ENCODE measurements at places on chromosomes 5 and 9. TPM values are rescaled to one million over a fixed set of nuclear protein-coding genes. Genes with fewer than 3 reads are reported as not detected.
A peak's percentile ranks its signal among the peaks of the same experiment; 100 is the strongest.

GRCh38 chr9:91255327-91255726 lies 106.4 kb downstream of the AUH start:
- DNase-seq, result no peak

SLC22A4 gene
- 3.1 TPM for polyA plus RNA-seq

FAT2 gene
- 0.18 TPM for polyA plus RNA-seq

SAXO1 gene
- 0.19 TPM for polyA plus RNA-seq

DNA sequence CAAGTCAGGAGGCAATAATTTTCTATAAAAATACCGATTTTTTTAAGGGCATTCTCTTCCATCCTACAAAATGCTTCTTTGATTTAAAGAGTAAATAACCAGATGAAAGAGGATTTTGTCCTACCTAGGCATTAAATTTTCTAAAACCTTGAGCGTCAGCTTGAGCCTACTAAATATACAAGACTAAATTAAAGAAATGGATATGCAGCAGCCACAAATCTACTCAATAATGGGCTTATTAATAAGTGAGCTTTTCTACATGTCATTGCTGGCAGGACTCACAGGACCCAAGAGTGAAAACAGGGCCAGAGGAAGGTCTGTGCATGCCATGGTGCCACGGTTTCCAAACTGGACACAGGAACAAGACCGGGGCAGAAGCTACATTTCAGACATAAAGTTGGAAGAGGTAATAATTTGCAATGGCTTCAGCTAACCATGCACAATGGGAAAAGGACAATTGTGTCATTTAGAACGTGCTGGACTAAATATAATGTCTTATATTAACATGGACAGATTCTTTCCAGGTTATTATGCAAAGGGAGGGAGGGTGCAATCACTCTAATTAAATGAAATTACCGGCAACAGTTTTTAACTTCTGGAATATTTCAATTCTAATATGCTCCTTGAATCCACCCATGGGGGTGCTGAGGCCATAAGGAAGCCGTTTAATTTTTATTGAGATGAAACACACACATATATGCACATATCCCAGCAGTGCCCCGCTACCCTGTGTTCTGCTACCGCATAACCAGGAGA lies 5.2 kb downstream of the WHRN start:
- DNase-seq, result no peak

DNA sequence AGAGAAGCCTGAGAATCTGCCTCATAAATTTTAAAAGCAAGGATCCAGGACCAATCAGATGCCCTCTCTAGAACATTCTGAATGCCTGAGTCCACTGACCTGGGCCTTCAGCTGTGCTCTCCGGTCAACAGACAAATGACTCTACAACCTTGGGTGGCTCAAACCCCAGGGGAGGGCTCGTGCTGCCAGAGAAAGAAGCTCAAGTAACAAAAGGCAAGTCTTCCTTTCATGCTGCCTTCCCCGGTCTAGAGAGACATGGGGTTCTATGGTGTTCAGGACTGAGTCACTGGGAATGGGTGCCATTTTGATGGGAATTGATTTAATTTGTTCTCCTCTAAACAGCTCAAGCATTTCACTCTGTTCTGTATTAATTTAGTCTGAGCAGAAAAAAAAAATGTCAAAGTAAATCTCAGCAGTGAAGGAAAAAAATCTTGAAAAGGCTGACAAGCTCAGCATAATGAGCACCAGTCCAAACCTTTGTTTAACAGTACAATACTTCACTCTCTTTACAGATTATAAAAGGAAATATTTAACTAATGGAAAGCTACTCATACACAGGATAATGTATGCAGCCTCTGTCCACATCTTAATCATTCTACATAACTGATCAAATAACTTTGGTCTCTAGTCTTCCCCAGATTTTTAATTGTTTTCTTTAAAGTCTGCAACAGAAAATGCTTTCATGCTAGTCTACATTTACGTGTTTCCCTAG lies 191.0 kb downstream of the GLIS3 start:
- DNase-seq, result no peak

GNA14 gene
- polyA plus RNA-seq, result 8.4 TPM

MYOZ3 gene
- 9.7 TPM for polyA plus RNA-seq

DNA sequence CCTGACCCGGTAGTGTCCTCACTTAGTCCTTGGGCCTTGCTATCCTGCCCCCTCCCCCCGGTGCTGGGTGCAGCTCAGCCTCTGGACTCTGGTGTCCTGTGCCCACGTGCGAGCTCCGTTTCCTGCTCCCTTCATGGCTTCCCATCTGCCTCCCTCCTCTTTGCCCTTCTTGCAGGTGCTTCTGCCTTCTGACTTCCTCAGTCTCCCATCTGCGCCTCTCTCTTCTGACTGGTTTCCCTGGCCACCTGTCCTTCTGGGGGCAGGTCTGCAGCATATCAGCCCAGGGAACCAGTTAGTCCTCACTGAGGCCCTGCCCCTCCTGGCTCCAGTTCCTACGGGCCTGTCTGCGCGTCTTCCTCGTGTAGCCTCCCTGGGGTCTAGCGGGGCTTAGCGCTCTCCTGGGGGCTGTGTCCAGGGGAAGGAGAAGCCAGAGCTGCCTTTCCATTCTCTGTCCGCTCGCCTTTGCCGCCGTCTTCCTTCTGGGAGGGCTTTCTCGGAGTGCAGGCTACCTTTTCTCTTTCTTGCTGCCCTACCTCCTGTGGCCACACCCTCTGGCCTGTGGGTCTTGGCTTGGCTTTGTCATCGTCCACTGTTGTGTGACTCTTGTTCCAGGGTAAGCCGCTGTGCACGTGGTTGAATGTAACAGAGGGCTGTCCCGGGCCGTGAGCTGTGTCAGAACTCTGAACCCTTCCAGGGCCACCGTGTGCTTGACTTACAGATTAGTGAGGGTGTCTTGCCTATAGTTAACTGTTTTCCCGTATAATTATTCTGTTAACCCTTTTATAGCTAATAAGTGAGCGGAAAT lies 51.8 kb downstream of the EHMT1 start:
- DNase-seq, result no peak

FREM1 gene
- polyA plus RNA-seq, result 104 TPM

- no peak for DNase-seq
Observed at GRCh38 chr9:82988488-82988887, 74.5 kb downstream of the RASEF start.

CCIN gene
- polyA plus RNA-seq, result not detected

DNA sequence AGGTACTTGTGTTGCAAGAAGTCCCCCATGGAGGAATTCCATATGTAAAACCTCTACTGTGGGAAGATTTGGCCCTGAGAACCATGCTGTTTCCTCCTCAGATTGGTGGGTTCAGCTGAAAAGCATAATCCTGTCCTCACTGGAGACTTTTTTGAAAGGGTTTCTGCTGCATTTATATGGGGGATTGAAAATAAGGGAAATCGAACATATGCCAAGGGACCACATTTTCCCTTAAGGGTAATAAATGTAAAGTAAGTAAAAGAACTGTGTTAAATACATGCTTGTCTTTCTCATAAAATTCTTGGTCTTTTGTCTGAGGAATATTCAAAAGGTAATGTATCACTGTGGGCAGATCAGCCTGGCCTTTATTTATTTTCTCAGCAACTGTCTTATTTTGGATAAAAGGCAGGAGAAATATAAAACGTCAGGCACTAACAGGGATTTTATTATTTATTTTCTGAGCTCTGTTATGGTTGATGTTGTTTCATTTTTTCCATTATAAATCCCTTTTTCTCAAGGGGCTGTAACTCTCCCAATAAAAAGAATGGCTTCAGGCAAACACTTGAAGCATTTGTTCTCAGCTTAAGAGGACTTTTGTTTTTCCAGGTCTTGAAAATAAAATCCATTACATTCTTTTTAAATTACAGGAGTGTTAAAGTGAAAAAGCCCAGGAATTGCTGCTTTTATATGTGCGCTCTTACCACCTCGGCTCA lies 131.4 kb downstream of the FGF10 start:
- DNase-seq, result no peak

GCNT1 gene
- 6.0 TPM for polyA plus RNA-seq

DNA sequence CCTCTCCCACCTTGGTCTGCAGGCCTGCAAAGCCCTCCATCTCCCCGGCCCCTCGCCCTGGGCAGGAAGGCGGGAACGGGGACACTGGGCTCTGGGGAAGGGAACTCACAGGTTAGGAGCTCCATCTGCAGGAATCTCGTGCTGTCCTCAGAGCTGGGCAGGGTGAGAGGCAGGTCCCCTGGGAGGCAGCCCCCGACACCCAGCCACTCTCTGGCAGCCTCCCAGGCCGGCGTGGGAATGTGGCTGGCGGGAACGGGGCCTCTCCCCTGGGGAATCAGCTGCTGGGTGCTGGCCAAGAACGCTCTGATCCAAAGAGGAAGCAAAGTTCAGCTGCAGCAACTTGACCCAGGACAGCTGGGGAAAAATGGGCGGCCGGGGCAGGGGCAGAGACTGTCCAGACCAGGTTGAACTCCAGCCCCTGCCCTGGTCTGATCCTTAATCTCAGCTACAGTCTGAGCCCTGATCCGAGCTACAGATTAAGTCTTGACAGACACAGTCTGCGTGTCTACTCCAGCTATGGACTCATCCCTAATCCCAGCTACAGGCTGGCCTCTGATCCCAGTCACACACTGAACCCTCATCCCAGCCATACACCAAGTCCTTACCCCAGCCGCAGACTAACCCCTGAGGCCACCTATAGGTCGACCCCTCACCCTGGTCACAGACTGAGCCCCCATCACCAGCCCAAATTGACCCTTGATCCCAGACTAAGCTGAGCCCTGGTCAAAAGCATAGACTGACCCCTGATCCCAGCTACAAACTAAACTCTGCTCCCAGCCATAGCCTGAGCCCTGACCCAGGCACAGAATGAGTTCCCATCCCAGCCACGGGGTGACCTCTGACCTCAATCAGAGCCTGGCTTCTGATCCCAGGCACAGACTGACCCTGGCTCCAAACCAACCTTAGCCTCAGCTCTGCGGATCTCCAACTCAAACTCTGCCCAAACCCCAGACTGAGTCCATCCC lies 37.3 kb upstream of the EGFL7 start:
- peak; percentile 62 for DNase-seq

GRCh38 chr9:18274693-18275092 lies 199.3 kb upstream of the ADAMTSL1 start:
- DNase-seq, result peak; percentile 42

CDKN2B-AS1 gene
- 0.10 TPM for polyA plus RNA-seq

DNA sequence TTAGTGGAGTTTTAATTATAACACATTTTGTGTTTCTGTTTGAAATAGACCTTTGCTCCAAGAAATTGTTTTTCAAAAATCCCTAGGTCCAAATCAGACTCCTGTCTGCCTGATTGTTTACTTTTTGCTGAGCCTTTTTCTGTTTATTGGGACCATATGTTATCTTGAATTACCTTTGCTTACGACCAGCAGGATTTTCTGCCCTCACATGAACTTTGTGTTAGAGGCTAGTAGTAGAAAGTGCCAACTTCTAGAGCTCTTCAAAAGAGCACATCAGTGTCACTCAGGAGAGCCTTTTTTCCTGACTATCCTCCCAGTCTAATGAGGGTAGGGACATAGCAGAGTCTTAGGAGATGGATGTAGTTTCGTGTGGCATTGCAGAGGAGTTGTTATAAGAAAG lies 10.2 kb downstream of the RECK start:
- DNase-seq, result no peak

GRCh38 chr5:140827704-140828361 lies at the start of gene PCDHA6:
TSS of gene PCDHA6 (plus strand) at chr5:140827960. CDS start at chr5:140828092, 132 bp downstream.
- no peak for DNase-seq

- DNase-seq, result no peak
Observed at GRCh38 chr9:98977813-98978212, 34.1 kb downstream of the COL15A1 start.

- DNase-seq, result no peak
Observed at GRCh38 chr9:111407813-111408212, 76.4 kb downstream of the ECPAS start.

LEAP2 gene
- polyA plus RNA-seq, result 4.5 TPM

F2RL2 gene
- polyA plus RNA-seq, result 0.42 TPM

Measured in right lung (tissue), 10 donors.